ENCODE measurements at places on chromosomes 3 and 15. TPM values are rescaled to one million over a fixed set of nuclear protein-coding genes. Genes with fewer than 3 reads are reported as not detected.

Gene THSD4
- total RNA-seq: 30.7 TPM

Gene TGM4
- total RNA-seq: not detected

Gene GCSAM
- 0.31 TPM for total RNA-seq

Gene PIERCE2
- 1.4 TPM for total RNA-seq

Gene IL12A
- total RNA-seq: 0.71 TPM

Gene KNG1
- total RNA-seq: 0.13 TPM

Measured in muscle of leg (tissue), 16 donors.